ENCODE measurements at places on chromosomes 11 and 22.

GRCh38 chr11:124039557-124039956 is 1.6 kb downstream of the OR10G7 start:
- no peak for DNase-seq

GRCh38 chr11:128786507-128786906 is 80.6 kb downstream of the KCNJ1 start:
- no peak for DNase-seq

DNA sequence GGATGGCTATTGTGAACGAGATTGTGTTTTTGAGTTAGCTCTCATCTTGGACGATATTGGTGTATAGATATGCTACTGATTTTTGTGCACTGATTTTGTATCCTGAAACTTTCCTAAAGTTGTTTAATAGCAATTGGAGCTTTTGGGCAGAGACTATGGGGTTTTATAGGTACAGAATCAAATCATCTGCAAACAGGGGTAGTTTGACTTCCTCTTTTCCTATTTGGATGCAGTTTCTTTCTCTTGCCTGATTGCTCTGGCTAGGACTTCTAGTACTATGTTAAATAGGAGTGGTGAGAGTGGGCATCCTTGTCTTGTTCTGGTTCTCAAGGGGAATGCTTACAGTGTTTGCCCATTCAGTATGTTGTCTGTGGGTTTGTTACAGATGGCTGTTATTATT is 8.9 kb upstream of the SCGB1D1 start:
- DNase-seq: no peak

DNA sequence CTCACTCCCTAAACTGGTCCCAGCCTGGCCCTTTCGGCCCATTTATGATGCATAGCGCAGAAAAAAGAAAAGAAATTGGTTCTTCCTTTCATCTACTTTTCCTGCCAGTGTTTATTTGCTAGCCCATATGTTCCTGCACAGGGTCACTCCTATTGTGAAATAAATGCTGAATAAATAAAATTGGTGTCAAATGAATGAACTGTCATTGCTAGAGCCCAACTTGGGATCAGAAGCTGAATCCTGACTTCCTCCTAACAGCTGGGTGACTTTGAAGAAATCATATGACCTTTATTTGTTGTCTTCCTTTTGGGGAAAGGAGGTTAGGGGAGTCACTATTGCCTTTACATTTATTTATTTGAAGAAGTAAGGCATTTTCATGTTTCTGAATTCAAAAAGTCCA is 92.0 kb downstream of the PRR5L start:
- no peak for DNase-seq

GRCh38 chr11:46736146-46736545 is 17.1 kb downstream of the F2 start:
- no peak for DNase-seq

- DNase-seq: peak; percentile 83
Measured at GRCh38 chr11:87421422-87421821, 383.7 kb downstream of the TMEM135 start.

GRCh38 chr11:99812516-99812915 is 791.8 kb downstream of the CNTN5 start:
- DNase-seq: no peak

- no peak for DNase-seq
Measured at GRCh38 chr11:47786373-47786772, 19.2 kb upstream of the FNBP4 start.

- no peak for DNase-seq
Measured at GRCh38 chr22:25174888-25175411, 24.7 kb upstream of the CRYBB3 start.

- peak; percentile 47 for DNase-seq
Measured at GRCh38 chr11:14148653-14149273, 186.2 kb downstream of the SPON1 start.

- peak; percentile 83 for DNase-seq
Measured at GRCh38 chr11:5624489-5625279, at the start of gene TRIM34. Gene TRIM34 (plus strand): TSS chr11:5625001. CDS start chr11:5632332, 7,331 bp downstream.

DNA sequence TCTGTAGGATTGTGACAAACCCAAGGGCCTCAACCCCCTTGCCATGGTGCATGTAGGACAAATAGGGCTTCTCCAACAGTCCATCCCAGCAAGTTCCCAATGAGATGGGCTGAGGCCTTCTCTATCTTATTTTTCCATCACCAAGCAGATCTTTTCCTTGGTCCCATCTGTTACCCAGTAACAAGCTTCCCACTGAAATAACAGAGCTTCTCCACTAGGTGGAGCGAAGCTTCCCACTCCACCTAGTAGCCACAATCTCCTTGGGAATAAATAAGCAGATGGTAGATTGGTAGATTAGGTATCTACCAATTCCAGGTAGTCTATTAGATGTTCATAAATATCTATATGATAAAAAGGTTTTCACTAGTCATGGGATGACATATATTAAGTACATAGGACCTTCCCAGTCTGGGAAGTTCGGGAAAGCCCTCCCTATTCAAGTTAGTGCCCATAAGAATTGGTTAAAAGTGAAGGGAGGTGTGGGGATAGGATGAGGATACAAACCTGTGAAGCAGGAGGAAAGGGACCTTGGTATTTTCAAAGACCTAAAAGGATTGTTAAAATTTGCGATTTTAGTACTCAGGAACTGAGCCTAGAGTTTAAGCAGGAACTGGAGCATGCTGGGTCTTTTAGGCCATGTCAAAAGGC is 5.9 kb upstream of the OR52L1 start:
- peak; percentile 9 for DNase-seq

GRCh38 chr11:57303990-57304579 is 20.7 kb downstream of the TNKS1BP1 start:
- no peak for DNase-seq

- peak; percentile 38 for DNase-seq
Measured at GRCh38 chr11:110777775-110778174, 65.5 kb upstream of the ARHGAP20 start.

DNA sequence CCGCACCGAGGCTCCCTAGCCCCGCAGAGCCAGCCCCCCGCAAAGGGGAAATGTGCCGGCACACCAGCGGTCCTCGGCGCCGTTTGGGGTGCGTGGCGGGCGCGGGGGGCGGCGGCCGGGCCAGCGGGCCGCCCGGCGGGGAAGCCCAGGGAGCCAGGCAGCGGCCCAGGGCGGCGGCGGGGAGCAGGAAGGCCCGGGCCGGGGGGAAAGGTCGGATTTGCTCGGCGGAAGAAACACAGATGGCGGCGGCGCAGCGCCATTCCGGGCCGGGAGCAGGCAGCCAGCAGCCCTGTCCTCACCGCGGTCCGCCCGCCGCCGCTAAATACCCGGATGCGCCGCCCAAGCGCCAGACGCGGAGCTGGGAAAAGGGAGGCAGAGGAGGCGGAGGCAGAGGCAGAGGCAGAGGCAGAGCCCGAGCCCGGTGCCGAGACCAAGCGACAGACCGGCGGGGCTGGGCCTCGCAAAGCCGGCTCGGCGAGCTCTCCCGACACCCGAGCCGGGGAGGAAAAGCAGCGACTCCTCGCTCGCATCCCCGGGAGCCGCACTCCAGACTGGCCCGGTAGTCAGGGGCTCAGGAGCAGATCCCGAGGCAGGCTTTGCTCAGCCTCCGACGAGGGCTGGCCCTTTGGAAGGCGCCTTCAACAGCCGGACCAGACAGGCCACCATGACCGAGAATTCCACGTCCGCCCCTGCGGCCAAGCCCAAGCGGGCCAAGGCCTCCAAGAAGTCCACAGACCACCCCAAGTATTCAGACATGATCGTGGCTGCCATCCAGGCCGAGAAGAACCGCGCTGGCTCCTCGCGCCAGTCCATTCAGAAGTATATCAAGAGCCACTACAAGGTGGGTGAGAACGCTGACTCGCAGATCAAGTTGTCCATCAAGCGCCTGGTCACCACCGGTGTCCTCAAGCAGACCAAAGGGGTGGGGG is 2.6 kb upstream of the GCAT start:
- peak; percentile 70 for DNase-seq

DNA sequence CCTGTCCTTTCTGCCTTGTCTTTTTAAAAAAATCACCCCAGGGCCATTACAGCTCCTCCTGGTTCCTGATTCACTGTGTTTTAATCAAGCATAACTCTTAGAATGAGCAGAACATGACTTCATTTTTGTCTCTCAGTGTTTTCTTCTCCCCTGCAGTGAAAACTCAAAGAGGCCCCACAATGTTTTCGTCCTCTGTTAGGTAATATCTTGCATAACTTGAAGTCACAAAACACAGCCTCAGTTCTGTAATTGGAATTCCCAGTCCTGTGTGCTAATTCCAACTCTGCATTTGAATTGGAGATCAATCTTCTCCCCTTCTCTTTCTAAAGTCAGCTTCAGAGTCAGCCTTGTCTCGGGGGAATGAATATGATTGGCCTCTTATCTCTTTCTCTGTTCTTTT is 186.5 kb upstream of the NAV2 start:
- no peak for DNase-seq

- no peak for DNase-seq
Measured at GRCh38 chr22:23969071-23969470, 2.4 kb downstream of the DDTL start.

GRCh38 chr11:28878025-28878424 is 769.8 kb downstream of the METTL15 start:
- no peak for DNase-seq

GRCh38 chr11:57792060-57792541 is 30.5 kb downstream of the CTNND1 start:
- DNase-seq: peak; percentile 88

GRCh38 chr11:55895216-55895615 is 12.1 kb downstream of the TRIM51 start:
- no peak for DNase-seq

All from pons (tissue), 1 donor.